Sigmoid colon (tissue), 7 donors: ENCODE measurements at places on chromosomes 4 and X. TPM values are rescaled to one million over a fixed set of nuclear protein-coding genes. Genes with fewer than 3 reads are reported as not detected.

GRCh38 chr4:86129546-86129945 is 230.3 kb downstream of the MAPK10 start:
- no peak for DNase-seq

- DNase-seq, result no peak
These were observed 14.7 kb downstream of the BCORL1 start for GRCh38 chrX:129997086-129997485.

XAGE1A gene
- total RNA-seq, result not detected

DNA sequence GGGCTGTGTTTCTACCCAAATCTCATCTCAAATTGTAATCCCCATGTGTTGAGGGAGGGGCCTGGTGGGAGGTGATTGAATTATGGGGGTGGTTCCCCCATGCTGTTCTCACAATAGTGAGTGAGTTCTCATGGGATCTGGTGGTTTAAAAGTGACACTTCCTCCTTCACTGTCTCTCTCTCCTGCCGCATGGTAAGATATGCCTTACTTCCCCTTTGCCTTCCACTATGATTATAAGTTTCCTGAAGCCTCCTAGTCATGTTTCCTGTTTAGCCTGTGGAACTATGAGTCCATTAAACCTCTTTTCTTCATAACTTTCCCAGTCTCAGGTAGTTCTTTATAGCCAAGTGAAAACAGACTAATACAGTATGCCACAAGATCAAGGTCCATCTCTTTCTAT is 70.0 kb upstream of the MSX1 start:
- DNase-seq, result no peak

DNA sequence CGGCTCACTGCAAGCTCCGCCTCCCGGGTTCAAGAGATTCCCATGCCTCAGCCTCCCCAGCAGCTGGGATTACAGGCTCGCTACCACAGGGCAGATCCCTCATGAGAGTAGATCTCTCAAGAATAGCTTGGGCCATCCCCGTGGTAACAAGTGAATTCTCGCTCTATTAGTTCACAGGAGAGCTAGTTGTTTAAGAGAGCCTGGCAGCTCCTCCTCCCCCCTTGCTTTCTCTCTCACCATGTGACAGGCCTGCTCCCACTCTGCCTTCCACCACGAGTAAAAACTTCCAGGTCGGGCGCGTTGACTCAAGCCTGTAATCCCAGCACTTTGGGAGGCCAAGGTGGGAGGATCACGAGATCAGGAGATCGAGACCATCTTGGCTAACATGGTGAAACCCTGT is 30.3 kb upstream of the LAP3 start:
- no peak for DNase-seq

CPE gene
- 51.0 TPM for total RNA-seq

DNA sequence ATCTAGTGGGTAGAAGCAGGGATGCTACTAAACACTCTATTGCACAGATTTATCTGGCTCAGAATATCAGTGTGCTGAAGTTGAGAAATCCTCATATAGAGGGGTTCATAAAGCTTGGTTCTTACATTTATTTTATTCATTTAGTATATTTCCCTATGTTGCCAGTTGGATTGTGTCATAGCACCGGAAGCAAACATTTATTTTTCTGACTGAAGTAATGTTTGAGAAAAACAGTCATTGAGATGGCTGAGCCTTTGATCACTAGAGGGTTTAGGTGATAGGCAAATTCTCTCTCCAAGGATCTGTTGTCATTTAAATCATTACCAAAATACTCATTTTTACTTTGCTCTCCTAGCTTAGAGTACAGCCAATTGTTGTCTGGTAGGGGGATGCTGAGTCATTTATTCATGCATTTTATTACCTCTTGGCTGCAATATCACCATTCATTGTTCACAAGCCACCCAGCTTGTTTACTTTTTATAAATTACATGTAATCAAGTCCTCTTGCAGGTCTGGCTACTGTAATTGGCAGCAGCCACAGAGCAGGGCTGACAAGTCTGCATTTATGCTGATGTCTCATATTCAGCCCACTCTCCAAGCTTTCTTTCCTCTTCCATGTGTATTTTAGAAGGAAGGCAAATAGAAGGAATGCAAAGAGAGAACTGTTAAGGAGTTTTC is 15.2 kb downstream of the GAB1 start:
- DNase-seq, result no peak

RENBP gene
- total RNA-seq, result 16.8 TPM

DNA sequence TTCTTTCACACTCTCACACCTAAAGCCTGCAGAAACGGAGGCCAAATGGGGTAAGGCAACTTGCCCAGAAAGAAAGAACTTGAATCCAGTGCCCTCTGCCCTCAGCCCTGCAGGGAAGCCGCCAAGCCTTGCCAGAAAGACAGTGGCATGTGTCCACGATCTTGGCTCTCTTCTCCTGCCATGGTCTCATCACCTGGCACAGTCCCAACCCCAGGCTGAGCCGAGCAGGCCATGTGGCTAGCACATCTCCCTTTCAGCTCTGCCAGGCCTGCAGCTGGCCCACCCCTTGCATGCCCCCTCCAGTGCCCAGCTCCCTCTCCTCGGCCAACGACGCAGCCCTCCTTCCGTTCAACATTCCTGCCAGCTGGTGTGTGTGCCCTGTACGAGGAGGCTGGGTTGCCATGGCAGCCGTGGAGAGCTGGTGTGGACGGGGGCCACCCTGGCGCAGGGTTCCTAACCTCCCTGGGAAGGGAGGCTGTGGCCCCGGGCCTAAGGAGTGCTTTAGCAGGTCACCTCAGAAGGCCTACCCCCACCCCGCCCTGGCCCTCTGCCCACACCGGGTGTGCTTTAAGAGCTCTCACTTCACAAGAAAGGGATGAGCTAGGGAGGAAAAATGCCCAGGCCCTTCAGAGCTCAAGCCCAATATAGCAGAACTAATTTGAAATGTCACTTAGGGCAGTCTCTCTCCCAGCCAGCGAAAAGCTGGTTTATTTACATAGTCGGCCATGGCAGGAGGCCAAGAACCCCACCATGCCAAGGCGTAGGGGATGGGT is 73.0 kb upstream of the PJA1 start:
- peak; percentile 80 for DNase-seq

ARR3 gene
- not detected for total RNA-seq

DNA sequence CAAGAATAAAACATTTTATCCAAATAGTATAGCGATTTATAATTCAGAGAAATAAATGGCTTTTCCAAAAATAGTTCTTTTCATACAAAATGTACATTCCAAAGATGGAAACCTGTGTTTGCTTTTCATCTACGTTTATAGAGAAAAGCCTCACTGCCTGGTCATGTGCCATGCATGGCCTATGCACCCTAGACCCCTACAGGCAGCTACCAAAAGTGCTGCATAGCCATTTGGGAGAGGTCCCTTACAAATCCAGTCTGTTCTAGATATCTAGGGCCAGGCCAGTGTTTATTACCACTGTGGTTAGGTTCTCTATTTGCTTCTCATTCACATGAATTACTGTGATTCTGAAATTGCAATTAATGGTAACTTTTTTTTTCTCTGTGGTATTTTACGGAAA is 17.2 kb downstream of the HMGB2 start:
- DNase-seq, result no peak

LPAR4 gene
- total RNA-seq, result 1.2 TPM
